ENCODE measurements at places on chromosomes 1 and 21.

GRCh38 chr1:159274631-159275030 lies 27.5 kb upstream of the FCER1A start:
- no peak for DNase-seq

GRCh38 chr1:63724375-63724899 lies 49.4 kb upstream of the ROR1 start:
- no peak for DNase-seq

- no peak for DNase-seq
Measured at GRCh38 chr1:119266386-119266785, 102.2 kb upstream of the HAO2 start.

- no peak for DNase-seq
Measured at GRCh38 chr1:186975220-186975619, 146.5 kb downstream of the PLA2G4A start.

DNA sequence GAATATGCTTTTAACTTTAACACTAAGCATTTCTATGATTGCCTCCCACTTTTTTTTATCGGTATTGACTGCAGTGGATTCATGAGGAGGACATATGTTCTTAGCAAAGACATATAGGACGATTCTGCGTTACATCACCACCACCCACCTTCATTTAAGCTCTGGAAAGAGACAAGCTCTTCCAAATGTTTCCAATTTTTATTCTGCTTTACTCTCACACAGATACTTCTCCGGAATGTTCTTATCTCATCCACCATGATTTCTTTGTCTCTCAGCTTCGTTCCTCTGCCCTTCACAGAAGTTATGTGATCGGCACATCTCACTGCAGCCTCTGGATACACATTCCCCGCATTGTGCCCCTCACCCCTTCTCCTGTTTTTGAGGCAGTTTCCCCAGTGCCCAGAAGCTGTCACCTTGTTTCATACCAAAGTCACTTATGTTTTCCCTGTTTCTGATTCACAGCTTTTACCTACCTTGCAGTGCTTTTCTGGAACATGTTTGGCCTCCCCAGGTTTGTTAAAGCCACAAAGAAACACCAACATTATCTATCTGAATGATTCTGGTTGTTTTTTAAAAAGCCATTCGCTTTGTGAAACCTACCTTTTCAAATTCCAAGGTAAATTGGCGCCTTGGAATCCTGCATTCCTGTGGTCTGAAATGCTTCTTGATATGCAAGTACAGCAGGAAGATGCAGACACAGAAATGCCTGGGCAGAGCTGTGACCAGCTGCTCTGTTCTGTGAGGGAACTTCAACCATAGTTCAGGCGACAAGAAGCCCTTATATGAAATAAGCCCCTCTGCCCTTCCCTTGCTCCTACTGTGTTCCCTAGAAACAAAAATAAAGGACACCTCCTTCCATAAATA lies 1020.2 kb downstream of the TTLL7 start:
- DNase-seq = peak; percentile 36

DNA sequence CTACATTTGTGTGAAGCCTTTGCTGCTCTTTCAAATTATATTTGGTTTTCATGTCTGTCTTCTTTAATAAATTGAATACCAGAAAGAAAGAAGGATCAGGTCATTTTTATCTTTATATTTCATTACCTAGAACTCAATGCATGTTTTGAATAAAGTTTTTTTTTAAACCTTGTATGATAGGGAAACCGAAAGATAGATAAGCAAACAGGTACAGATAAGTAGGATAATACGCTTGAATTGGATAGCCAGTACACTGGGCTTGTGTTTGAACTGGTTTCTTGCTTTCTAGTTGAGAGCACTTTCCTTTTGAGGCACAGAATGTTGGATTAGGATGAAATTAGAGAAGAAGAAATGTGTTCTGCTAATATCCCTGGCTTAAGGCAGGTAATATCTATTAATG lies 46.9 kb downstream of the PKN2 start:
- DNase-seq = no peak

DNA sequence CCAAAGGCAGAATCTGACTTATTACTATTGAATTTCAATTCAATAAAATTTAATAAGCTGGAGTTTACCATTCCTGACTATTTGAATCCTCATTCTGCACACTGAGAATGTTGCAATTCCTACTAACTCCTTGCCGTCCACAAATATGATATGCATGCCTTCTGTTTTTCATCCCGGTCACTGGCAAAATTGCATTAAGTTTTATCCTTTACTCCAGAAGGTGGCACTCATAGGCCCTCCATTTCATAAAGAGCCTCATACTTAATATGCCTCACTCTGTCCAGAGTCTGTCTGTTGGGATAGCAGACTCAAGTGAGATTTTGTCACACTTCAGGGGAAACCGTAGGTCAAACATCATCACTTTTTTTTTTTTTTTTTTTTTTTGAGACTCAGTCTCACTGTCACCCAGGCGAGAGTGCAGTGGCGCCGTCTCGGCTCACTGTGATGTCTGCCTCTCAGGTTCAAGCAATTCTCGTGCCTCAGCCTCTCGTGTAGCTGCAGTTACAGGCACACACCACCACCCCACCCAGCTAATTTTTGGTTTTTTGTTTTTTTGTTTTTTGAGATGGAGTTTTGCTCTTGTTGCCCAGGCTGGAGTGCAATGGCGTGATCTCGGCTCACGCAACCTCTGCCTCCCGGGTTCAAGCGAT lies 27.3 kb downstream of the F11R start:
- DNase-seq = no peak

GRCh38 chr1:182598296-182598695 lies 5.9 kb downstream of the RGS16 start:
- no peak for DNase-seq

DNA sequence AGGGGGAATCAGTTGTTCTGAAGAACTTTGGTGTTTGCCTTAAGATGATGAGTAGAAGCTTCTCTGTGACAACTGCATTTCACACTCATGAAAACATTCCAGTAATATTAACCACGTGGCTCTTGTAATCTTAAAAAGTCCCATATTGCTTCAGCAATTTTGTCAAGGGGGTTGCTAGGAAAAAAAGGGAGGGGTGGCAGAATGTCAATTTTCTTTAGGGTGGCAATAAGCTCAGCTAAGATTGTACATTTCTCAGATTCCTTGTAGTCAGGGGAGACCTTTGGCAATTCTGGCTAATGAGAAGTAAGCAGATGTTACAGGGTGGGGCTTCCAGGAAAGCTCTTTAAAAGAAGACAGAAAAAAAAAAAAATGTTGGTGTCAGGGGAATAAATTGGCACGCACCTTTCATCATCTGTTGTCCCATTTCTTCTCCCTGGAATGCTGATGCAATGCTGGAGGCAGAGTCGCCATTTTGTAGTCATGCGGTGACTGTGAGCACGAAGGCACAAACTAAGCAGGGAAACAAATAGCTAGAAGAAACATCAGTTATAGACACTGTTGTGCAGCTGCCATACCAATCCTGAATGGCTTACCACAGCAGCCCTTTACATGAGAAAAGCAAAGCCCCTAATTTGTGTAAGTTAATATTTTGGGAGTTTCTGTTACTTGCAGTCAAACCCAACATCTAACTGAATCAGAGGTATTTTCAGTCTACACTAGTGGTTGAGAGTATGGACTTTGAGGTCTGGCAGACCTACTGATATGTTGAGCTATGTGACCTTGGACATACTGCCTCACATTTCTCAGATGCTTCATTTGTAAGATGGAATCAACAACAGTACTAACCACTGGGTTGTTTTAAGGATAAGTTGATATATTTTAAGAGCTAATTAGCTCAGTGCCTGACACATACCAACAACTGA lies 56.1 kb upstream of the MRPS6 start:
- DNase-seq = no peak

DNA sequence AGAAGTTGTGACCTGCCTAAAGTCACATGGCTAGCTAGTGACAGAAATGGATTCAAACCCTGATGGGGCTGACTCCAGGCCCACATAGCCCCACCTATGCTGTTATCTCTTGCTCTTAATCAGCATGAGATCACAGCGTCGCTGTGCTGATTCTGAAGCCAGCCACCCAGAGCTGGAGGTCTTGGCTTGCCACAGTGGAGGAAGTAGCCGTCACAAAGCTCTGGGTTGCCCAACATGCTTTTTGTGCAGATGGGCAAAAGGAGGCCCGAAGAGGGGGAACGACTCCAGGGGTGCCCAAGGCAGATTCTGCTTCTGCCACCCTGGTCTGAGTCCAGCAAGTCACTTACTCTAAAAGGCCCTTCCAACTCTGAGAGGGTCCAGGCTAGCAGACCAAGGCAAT lies 14.7 kb upstream of the MFSD2A start:
- no peak for DNase-seq
